Dorsolateral prefrontal cortex (tissue), 122 donors: ENCODE measurements at places on chromosomes 2 and 18.

- DNase-seq: no peak
Measured at GRCh38 chr2:44745922-44746766, 195.4 kb upstream of the SIX3 start.

GRCh38 chr2:177329064-177329463 lies 63.5 kb upstream of the AGPS start:
- DNase-seq: no peak

- no peak for DNase-seq
Measured at GRCh38 chr2:53886406-53887280, 26.9 kb upstream of the GPR75 start.

GRCh38 chr18:62914871-62915392 lies 199.6 kb downstream of the PHLPP1 start:
- DNase-seq: no peak

GRCh38 chr18:37422116-37422515 lies 143.5 kb downstream of the CELF4 start:
- DNase-seq: no peak

DNA sequence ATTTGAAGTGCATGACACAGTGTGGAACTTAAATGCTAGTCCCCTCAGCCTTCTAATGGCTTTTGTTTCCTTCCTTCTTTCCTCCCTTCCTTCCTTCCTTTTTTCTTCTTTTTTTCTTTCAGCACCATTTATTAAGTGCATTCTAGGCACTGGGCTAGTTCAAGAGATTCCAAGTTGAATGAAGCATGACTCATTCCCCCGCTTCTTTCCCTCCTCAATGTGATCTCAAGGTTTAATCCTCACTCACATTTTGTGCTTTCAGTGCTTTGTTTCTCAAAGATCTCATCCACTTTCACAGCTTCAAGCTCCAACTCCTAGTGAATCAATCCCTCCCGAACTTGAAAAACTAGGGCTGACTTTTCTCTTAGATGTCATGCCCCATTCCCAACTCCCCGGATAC lies 90.1 kb downstream of the LBH start:
- DNase-seq: no peak

DNA sequence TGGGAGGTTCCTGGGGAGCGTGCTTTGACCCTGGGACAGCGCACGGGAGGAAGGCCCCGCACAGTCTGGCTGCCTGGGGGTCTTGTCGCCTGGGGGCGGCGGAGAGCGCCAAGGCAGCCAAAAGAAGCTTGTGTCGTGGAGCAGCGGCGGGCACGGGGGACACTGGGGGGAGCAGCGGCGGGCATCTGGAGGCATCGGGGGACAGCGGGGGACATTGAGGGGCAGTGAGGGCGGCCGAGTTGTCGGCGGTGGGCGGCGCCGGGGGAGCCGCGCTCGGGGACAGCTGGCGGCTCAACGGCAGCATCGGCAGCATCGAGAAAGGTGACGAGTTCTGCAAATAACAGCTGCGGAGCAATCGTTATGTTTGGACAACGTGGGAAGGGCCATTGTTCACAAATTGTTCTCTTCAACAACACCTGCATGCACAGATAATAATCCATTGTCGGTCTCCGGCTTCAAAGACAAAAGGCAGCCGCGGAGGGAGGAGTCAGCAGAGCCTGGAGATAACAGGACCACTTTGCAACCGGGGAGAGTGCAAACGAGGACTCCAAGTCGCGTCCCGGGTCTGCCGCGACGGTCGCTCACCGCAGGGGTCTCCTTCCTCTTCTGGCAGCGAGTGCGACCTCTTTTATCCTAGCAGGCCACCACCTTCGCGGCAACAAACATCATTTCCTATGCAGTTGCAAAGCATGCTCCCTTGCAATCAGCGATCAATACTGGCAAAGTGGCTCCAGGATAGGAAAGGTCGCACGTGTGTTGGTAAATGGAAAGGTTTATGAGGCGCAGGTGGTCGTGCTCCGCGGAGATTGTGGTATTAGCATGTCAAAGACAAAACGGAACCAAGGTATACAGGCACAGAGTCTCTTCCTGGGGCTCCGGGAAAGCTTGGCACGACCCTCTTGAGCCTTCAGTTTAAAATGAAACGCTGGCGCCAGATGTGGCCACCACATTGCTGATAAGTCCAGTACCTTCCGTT lies 132.3 kb upstream of the DLX2 start:
- no peak for DNase-seq

DNA sequence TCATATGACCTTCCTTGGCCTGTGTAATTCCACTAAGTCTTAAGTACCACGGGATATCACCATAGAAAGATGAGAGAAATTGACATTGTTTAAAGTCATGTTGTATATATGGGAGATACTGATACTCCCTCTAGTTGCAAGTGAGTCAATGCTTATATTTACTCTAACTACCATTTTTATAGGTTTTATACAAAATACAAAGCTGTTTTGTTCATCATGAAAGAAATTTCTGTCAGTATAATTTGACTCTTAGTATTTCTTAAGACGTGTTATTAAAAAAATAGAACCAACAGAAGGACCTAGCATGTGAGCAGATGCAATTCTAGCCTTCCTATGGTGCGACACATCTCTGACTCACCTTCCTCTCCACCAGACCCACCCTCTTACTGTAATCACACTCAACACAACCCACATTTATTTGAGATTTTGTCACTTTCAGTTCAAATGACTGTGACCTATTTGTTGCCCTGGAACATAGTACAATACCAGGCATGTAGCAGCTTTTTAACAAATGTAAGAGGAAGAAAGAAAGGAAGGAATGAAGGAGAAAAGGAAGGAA lies 453.1 kb downstream of the CMPK2 start:
- DNase-seq: no peak

GRCh38 chr2:217478831-217479455 lies 523.9 kb downstream of the TNS1 start:
- DNase-seq: no peak

DNA sequence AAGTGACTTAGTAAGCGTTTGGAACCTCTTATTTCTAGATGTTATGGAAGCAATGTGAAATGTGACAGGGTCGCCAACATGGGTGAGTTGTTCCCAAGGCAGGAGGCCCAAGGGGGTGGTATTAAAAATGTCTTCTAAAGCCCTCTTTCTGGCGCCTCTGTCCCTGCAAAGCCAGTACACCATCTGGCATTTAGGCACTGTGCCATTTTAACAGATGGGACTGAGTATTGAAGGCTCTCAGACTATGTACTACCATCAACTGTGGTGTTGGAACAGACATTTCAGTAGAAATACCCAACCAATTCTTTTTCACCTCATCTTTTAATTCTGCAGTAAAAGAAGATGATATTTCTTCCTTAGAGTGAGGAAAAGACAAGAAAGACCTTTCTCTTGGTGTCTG lies 384.5 kb upstream of the MMADHC start:
- no peak for DNase-seq

DNA sequence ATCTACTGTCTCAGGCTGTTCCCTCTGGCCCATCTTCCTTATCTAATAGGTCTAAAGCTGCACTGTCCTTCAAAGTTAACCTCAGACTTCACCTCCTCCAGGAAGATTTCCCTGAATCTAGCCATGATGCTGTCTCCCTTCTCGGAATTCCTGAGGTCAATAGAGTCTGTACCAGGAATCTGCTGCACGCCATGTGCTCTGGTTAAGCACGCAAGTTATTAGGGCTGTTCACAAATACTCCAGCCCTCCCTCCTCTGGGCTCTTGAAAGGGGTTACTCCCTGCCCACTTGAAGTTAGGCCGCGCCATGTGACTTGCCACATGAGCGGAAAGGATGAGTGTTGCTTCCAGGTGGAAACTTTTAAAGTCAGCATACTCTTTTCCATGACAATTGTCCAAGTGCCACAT lies 43.6 kb downstream of the MCFD2 start:
- no peak for DNase-seq

DNA sequence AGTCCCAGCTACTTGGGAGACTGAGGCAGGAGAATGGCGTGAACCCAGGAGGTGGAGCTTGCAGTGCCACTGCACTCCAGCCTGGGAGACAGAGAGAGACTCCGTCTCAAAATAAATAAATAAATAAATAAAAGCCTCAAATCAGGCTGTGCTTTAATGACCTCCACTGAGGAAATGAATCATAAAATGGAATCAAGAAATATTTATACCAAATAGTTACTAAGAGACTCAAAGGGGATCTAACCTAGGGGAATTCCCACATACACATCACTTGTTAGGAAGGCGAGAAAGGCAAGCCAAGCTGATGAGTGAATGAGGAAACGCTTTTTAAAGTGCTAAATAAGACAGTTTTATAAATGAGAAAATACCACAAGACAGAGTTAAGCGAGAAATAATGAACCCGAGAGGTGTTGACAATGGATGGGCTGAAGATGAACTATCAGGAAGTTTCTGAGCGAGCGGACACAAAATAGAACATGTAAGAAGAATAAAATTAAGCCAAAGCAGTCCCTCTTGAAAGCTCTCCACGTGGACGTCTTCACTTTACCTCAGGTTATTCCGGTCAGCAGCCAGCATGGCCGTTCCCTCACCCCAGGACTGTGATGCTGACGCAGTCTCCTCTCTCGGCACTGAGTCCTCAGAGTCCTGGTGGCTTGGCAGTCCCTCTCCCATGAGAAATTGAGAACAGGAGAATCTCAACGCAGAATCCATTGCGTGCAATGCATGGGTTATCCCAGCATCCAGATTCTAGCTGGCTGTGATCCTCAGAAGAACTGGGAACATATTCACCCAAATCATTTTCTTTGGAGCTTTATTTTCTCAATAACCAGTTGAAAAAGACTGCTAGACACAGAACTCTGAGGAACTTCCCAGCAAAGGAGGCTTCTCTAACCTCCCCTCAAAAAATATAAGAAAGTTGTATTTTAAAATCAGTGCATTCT lies 22.3 kb downstream of the PXDN start:
- peak; percentile 4 for DNase-seq

GRCh38 chr2:168573128-168573903 lies 117.2 kb downstream of the CERS6 start:
- no peak for DNase-seq

- DNase-seq: no peak
Measured at GRCh38 chr2:36452260-36452659, 96.7 kb downstream of the CRIM1 start.

DNA sequence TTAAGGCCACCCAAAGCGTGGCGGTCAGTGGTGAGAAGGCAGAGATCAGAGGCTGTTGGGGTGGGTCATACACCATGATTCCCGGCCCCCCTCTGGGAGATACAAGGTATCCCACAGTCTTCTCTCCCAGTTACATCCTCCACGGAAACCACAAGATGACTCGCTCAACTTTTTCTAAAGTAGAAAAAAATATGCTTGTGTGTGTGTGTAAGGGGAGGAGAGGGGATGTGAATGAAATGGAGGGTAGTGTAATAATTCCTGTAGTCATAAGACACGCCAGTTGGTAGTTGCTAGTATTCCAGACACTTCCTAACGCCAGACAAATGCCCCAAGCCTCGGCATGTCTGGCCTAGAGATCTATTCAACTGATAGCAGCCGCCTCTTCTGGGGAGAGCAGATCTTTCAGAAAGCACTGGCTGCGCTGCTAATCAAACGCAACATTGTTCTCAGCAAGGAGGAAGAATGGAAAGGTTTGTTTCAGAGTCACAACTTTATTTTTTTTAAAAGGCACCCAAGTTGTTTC lies 143.5 kb downstream of the TGIF1 start:
- peak; percentile 40 for DNase-seq

DNA sequence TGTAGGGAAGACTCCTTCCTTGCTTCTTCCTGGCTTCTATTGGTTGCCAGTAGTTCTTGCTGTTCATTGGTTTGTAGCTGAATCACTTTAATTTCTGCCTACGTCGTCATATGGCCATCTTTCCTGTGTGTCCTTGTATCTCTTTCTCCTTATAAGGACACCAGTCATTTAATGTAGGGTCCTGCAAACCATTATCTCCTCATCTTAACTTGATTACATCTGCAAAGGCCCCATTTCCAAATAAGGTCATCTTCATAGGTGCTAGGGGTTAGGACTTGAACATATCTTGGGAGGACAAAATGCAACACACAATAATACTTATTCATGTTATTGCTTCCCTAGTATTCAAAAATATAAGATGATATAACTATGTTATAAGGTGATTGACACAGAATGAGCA lies 95.5 kb upstream of the TTC27 start:
- no peak for DNase-seq

DNA sequence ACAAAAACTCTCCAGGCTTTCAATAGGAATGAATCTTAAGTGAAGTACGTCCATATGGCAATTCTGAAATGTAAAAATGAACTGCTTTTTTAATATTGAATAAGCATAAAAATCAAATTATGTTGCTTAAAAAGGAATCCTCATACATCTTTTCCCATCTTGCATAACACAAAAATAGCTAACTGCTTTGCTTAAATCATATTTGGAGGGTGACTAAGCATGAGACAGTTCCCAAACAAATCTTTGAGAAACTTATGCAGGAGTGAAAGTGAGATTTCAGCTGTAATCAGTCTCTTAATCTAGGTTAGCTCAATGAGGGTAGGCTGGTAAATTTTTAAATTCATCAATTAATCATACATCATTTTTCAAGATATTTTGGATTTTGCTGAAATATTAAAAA lies 111.5 kb downstream of the MBD5 start:
- no peak for DNase-seq

- DNase-seq: no peak
Measured at GRCh38 chr2:27885234-27885633, 5.0 kb downstream of the RBKS start.

DNA sequence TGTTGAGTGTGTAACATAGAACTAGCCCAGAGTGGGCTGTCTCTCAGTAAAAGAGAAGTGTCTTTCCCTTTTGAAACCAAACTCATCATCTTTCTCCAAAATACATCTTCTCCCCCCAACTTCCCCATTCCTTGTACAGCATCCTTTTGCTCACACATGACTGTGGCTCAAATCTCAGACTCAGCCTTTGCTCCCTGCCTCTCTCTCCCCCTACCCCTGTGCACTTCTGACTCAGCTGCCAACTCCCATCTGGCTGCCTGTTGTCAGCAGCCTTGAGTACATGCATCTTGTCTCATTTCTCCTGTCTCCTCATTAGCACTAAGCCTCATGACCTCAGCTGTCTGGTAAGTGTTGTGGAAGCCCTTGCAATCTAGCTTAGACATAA lies 18.1 kb upstream of the MGAT4A start:
- DNase-seq: no peak

DNA sequence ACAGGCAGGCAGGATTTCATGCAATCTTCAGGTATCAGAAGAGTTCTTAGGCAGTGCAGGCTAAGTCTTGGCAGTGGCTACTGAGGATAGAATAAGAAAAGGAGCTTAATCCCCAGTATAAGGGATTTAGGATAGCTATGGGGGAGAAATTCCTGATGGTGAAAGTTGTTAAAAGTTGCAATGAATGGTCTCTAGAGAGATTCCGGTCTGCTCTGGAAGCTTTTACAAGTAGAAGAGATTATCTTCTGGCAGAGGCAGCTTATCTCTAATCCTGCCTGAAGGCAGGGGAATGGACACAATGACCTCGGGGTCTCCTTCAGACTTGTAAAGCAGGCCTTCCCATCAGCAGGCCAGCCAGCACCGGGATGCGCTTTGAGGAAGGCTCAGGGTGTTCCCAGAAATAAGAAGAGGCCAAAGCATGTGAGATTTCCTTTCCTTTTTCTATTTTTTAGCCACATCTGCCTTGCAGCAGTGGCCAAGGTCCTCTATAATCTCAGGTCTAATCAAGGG lies 253.9 kb upstream of the KLHL29 start:
- DNase-seq: no peak
